Inflammatory macrophage treated with lipopolysaccharide for 1 hour (primary cell): ENCODE measurements at places on chromosomes 1 and 21.
A peak's percentile ranks its signal among the peaks of the same experiment; 100 is the strongest.

GRCh38 chr1:210311726-210312493, 16.8 kb upstream of the HHAT start:
- DNase-seq, result no peak

DNA sequence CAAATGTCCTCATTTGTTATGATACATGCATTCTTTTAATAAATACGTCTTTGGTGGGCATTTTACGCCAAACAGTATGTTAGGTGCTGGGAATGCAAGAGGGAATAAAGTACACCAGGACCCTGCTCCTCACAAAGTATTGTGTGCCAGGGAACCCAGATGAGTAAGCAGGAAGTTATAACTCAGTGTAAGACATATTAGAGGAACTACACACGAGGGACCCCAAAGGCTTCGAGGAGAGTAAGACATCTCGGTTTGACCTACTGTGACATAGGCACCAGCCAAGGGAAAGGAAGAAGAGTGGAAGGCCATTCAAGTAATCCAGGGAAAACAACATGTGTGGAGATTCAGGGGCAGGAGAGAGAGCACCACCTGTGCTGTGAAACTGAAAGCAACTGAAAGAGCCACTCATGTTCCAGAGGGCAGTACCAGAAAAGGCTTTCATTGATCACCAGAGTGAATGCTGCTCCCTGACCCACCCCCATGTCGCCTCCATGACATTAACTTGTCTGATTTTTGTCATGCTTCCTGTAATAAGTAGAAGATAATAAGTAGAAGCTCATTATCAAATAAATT, 542.5 kb upstream of the PKN2 start:
- no peak for DNase-seq

- DNase-seq, result no peak
Observed at GRCh38 chr21:19864476-19864875, 1133.7 kb upstream of the NCAM2 start.

DNA sequence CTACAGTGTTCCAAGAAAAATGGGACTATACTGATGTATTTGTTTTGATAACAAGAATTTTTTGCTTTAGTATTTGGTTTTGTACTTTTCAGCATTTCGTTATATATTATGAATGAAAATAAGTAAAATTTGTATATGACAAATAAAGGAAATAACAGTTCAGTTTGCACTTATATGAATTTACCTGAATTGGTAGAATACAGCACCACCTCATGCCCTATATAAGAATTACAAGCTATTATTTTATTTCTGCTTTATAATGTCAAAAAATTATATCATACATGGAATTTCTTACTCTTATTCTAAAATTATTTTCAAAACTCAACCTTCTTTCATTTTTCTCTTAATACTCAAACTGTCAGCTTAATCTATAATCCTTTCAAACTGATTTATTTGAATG, 14.6 kb downstream of the EFCAB7 start:
- no peak for DNase-seq

DNA sequence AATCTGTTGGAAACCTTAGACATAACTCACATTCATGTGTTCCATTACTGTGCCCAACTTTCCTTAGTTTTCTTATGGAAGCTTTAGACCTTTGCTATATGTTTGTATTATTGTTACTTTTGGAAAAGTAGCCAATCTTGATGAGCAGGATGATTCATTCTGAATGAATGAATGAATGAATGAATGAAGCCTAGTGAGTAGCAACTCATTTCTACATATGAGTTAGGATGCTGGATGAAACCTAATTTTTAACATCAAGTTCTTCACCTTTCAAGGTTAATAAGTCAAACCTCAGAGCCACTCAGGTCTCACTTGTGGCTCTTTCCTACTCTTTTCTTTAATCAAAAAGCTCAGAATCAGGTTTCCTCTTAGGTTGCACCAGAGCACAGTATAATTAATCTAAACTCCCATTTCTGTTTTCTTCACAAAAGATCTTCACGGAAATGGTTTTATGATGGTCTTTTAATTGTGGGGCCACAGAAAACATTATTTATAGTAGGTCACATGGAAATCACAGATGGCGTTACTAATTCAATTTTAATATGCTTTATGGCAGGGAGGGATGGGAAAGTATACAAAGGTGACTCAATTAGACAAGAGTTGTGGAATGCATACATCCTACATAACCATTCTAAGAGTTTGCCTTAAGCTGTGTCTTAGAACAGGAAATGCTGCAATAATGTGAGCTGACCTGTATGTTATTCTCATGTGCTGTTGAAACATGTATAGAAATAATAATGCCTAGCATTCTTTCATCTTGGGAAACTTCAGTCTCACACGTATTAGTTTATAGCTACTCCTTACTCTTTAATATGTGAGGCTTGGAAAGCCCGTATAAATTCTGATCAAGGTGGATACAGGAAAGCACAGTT, 4.5 kb upstream of the DDX59 start:
- no peak for DNase-seq

DNA sequence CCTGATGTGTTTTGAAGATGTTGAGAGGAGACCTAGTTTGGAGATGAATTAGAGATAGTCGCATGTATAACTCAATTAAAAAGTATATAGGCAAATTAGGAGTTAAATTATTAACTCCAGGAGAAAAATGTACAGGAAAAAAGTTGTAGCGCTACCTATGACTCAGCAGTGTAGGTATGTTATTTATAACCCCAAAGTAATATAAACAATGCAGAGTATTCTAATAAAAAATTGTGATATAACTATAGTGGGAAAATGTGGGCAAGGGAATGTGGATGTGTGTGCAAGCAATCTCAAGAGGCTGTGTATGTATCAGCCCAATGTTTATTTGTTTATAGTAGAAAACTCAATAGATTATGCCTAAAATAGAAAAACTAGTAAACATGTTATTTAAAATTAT, 144.5 kb downstream of the BRINP2 start:
- no peak for DNase-seq

- DNase-seq, result no peak
Observed at GRCh38 chr1:159250638-159251216, 46.1 kb downstream of the ACKR1 start.

DNA sequence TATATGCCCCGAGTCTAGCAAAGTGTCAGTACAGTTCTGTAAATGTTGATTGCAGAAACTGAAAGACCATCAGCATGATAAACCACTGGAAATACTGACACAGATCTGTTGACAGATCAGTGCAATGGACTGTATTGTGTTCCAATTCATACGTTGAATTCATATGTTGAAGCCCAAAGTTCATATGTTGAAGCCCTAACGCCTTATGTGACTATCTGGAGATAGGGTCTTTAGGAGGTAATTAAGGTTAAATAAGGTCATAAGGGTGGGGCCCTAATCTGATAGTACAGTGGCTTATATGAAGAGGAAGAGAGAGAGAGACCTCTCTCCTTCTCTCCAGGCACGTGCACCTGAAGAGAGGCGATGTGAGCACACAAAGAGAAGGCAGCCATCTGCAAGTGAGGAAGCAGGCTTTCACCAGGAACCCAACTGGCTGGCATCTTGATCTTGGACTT, 144.7 kb downstream of the MRPL39 start:
- no peak for DNase-seq

GRCh38 chr1:223341121-223341520, 22.9 kb downstream of the SUSD4 start:
- DNase-seq, result no peak

DNA sequence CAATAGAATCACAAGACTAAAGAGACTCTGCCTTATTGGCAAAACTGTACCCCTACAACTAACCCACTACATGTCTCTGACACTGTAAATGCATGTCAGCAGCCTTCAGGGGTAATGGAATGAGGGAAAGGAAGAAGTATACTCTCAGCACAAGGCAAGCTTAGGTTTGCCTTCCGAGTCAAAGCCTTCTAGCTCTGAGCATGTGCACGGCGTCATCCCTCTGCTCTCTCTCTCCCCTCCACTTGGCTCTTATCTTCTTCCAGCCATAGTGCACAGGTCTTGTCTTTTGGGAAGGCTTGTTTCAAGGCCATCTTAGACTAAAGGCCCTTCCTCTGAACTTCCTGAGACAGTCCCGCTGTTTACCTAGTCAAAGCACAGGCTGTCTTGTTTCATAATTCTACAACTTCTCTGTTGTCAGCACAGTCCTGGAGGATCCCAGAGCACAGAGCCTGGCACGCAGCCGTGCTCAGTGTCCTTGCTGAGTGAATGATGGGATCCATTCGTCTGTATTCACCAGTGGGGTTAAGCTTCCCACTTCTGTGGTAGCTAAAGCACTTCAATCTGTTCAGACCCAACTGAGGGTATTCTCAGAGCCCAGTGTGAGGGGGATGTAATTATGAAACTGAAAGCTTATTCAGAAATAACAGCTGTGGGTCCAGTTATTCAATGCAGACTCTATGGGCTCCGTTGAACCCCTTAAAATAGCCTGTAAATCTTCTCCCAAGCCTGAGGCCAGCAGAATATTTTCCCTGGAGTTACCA, 166.5 kb upstream of the PLD5 start:
- no peak for DNase-seq

DNA sequence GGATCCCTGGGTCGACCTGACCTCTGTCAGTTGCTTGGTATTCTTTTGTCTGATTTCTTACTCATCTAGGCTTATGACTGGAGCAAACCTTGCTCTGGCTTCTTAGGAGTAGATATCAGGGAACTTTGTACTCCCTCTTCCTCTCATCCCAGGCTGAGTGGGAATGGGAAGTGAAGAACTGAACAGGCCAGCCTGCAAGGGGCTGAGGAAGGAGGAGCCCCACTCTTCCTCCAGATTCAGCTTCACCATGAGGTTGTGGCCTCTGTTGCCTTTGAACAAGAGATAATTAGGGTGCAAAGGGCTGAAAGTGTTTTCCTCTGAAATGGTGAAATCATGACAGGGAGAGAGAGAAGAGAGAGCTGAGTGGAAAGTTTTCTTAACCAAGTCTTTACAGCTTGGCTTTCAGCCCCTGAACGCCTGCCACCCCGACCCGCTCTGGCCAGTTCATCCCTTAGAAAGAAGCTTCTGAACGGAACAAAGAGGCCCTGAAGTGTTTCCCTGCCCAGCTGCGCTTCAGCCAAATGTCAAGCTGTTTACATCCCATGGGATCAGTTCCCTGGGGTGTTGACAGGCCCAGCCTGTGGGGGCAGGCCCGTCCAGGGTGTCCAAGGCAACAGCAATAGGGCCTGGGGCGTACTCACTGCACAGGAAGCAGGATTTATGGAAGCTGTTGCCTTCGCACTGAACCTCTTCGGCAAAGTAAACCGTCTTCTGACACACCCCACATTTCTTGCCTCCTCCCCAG, 11.2 kb downstream of the CSRP1 start:
- no peak for DNase-seq

GRCh38 chr21:42115136-42115683, 44.1 kb downstream of the UMODL1 start:
- DNase-seq, result no peak

GRCh38 chr1:212775241-212775640, 16.3 kb downstream of the NSL1 start:
- no peak for DNase-seq

- no peak for DNase-seq
Observed at GRCh38 chr1:58855274-58856165, 71.7 kb upstream of the JUN start.

DNA sequence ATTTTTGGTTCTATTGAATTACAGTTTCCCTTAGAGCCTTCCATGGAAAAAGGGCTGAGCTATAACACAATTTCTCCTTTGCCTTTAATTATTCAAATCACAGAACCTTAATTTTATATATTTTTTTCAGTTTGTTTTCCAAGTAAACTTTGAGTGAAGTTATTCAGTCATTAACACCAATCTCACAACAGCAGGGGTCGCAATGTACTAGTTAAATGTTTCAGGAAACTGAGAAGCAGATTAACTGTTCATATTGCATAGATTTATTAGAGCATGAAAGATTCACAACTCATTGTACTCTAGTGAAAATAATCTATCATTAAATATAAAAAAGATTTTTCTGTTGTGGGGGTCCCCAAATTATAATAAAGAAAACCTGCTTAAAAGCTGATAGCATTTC, 64.1 kb downstream of the KIFAP3 start:
- DNase-seq, result peak; percentile 4

- no peak for DNase-seq
Observed at GRCh38 chr1:186231861-186232436, 143.1 kb downstream of the TPR start.

- no peak for DNase-seq
Observed at GRCh38 chr21:42239556-42239955, 20.6 kb downstream of the ABCG1 start.

DNA sequence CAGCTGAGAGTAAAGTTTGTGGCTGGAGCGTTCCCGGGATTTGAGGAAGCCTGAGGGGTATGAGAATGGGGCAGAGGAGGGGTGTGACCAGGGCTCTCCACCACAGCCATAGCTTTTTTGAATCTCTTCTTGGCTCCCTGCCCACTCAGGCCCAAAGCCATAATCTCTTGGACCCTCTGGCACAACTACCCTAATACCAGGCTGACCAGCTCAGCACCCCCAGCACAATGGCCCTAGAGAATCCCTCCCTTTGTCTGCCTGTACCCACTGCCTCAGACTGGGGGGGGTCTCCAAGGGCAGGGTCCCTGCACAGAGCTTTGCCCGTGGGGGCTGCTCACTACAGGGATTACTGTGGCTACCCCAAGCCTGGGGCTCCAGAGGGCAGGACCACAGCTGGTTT, 7.5 kb downstream of the DENND4B start:
- no peak for DNase-seq

DNA sequence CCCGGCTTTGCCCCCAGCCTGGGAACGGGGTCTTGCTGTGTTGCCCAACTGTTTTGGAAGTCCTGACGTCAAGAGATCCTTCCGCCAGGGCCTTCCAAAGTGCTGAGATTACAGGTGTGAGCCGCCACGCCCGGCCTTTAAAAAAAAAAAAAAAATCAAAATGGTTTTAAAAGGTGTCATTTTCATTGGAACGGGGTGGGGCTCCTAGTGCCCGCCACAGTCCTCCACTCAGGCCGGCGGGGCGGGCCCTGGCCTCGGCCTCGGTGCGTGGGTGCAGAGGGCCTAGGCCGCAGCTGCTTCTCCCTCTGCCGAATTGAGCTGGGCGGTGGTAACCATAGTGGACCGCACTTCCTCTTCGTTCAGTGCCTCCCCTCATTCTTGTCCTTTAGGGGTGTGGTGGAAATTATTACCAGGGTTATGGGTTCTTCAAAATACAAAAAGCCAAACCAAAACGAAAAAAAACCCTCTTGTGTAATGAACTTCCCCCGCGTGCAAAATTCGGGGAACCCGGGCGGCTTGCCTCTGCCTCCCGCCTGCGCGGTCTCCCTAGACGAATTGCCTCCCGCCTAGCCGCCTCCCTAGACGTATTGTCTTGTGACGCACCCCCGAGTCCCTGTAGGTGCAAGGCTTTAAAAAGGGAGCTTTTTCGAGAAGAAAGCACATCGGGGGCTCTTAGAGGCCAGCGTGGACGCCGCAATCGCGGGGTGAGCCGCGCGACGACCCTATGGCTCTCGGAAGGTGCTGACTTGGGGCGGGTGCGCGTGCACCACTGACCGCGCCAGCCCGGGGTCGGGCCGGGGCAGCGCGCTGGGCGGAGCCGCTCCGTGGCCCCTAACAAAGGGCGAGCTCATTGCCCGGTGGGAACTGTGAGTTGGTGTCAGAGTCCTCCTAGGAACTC, 10.5 kb upstream of the SPEN start:
- DNase-seq, result peak; percentile 98

GRCh38 chr1:56644919-56645676, at the start of gene PRKAA2:
Gene PRKAA2 (plus strand): TSS chr1:56645314. CDS start chr1:56645388, 74 bp downstream.
- no peak for DNase-seq
